ENCODE measurements at places on chromosomes 5 and 9. TPM values are rescaled to one million over a fixed set of nuclear protein-coding genes. Genes with fewer than 3 reads are reported as not detected.

- no peaks in the 10 kb centered on the region for H3K36me3 ChIP-seq
- no peak for DNase-seq
- H3K27me3 ChIP-seq, result no peaks in the 10 kb centered on the region
- no peak overlapping the region for H3K4me3 ChIP-seq
- H3K27ac ChIP-seq, result no peak overlapping the region
Measured at GRCh38 chr9:76269789-76270188, 124.4 kb downstream of the RFK start.

GRCh38 chr9:115165233-115165632 is 47.3 kb upstream of the TNC start:
- H3K4me1 ChIP-seq, result no peaks in the 10 kb centered on the region
- H3K27ac ChIP-seq, result no peak overlapping the region
- peaks cover 19% of the 10 kb centered on the region for H3K27me3 ChIP-seq
- H3K4me3 ChIP-seq, result no peak overlapping the region
- H3K36me3 ChIP-seq, result no peaks in the 10 kb centered on the region
- DNase-seq, result no peak

DNA sequence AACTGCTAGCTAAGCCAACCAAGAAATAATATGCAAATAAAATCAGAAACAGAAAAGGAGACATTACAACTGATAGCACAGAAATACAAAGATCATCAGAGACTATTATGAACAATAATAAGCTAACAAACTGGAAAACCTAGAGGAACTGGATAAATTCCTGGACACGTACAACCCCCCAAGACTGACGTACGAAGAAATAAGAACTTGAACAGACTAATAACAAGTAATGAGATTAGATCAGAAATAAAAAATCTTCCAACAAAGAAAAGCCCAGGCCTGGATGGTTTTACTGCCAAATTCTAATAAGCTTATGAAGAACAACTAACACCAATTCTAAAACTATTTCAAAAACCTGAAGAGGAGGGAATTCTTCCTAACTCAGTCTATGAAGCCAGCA is 67.9 kb downstream of the EPB41L4A start:
- H3K36me3 ChIP-seq, result no peaks in the 10 kb centered on the region
- H3K4me1 ChIP-seq, result no peaks in the 10 kb centered on the region
- H3K27ac ChIP-seq, result no peak overlapping the region

- DNase-seq, result no peak
- no peak overlapping the region for H3K27ac ChIP-seq
- no peaks in the 10 kb centered on the region for H3K36me3 ChIP-seq
- H3K4me1 ChIP-seq, result no peaks in the 10 kb centered on the region
Measured at GRCh38 chr5:81517462-81517861, 123.5 kb upstream of the ACOT12 start.

- no peaks in the 10 kb centered on the region for H3K27me3 ChIP-seq
- DNase-seq, result no peak
- peaks cover 16% of the 10 kb centered on the region for H3K36me3 ChIP-seq
- no peak overlapping the region for H3K4me3 ChIP-seq
Measured at GRCh38 chr5:179755022-179755421, 22.4 kb downstream of the MAML1 start.

The PAEP gene
- total RNA-seq, result not detected

- peaks cover 11% of the 10 kb centered on the region for H3K4me1 ChIP-seq
- H3K27me3 ChIP-seq, result no peaks in the 10 kb centered on the region
- peak; percentile 41 for DNase-seq
- no peak overlapping the region for H3K27ac ChIP-seq
Measured at GRCh38 chr9:110626101-110626829, 42.3 kb upstream of the MUSK start.

The OSMR gene
- total RNA-seq, result not detected

Measured in activated CD8-positive, alpha-beta T cell treated with anti-CD3 and anti-CD28 coated beads for 36 hours (primary cell).